ENCODE measurements at places on chromosomes 1 and 21. TPM values are rescaled to one million over a fixed set of nuclear protein-coding genes. Genes with fewer than 3 reads are reported as not detected.

GRCh38 chr1:43419627-43420425, 30.1 kb downstream of the SZT2 start:
- DNase-seq = no peak

DNA sequence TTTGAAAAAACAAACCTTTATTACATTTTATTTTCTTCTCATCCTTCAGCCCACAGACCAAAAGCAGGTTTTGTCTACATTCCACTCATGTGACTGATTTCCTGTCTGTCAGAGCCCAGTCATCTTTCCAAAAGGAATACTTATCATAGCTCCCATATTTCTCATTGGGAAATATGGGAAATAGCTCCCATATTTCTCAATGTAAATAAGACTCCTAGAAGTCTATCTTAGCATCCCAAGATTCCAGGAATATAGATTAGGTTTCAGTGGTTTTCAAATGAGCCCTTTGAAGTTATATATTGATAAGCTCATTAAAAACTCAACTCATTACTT, 19.1 kb upstream of the NRDC start:
- no peak for DNase-seq

CELA2A gene
- not detected for total RNA-seq

GRCh38 chr1:67749844-67750690, 65.1 kb downstream of the GADD45A start:
- DNase-seq = no peak

DNA sequence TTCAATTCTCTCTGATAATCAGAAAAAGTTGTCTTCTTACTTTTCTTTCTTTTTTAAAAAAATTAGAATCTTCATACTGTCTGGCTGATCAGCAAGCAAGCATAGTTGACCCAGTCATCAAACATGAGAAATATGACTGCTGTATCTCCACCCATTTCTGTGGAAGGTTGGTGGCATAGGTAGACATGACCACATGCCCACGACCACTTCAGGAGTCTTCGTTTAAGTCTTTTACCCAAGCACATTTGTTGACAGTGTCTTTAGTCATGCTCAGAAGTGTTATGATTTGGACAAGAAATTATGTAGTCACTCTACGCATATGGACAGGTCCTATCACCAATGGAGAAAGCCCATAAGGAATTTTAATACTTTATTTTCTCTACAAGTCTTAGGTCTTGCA, 74.8 kb upstream of the HSPA13 start:
- DNase-seq = no peak

GRCh38 chr1:228142701-228143136, 2.6 kb downstream of the GUK1 start:
- no peak for DNase-seq

- no peak for DNase-seq
These were observed 61.4 kb downstream of the GORAB start for GRCh38 chr1:170593173-170594011.

DNA sequence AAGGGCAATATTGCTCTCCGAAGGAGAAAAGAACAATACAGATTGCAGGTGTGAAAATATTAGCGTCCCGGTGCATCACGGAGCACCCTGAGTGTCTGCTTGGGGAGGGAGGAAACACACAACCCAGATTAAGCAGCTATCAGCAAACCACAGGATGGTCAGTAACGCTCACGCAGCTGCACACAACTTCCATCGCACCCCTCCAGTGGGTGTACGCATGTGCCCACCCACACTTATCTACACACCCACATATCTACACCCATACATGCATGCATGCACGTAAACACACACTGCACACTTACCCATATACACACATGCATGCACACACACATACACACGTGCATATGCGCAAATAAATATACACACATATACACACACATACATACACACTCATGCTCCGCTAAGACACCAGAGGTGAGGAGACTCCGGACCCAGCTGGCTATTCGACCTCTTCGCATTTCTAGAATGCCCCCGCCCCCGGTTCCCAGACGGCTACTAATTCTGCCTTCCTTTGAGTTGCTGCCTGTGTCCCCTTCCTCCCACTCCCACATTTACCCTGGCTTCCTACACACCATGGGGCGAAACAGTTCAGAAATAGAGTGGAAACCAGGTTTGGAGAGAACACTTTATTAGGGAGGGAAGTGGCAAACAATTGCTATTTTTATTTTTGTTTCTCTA, 26.2 kb downstream of the ITPKB start:
- DNase-seq = no peak

LRRC71 gene
- not detected for total RNA-seq
